ENCODE measurements at places on chromosomes 16 and 17. TPM values are rescaled to one million over a fixed set of nuclear protein-coding genes. Genes with fewer than 3 reads are reported as not detected.

DNA sequence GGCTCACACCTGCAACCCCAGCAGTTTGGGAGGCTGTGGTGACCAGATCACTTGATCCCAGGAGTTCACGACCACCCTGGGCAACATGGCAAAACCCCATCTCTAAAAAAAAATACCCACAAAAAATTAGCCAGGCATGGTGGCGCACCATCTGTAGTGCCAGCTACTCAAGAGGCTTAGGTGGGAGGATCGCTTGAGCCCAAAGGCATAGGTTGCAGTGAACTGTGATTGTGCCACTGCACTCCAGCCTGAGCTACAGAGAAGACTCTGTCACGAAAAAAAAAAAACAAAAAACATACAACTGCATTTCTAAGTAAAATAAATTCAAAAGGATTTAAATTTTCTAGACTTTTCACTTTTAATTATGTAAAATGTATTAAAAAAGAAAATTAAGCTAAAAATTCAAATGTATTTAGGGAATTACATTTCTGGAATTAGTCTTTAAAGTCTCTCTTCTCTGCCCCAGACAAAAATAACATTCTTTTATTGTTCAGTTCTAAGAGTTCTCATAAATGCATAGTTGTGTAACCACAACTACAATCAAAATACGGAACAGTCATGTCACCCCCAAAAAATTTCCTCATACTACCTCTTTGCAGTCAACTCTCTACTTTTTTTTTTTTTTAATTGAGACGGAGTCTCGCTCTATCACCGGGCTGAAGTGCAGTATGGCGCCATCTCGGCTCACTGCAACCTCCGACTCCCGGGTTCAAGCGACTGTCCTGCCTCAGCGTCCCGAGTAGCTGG lies 14.1 kb downstream of the FAM222B start:
- no peak for DNase-seq

DNA sequence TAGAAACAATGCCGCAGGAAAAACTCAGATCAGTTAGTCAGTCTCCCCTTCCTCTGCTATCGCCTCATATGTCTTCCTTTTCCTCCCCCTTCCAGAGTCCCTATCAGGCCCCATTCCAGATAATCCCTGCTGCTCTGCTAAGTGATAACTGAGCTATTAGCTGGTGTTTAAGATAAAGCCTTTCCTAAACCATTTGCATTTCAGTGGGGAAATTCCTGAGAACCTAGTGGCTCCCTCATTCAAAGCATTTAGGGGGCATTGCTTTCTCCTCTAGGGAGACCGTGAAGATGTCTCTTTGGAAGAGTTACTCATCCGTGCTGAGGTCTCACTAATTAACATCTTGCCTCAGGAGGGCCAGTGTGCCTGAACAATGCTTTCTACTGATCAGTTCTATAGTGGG lies 401.6 kb downstream of the NPIPA7 start:
- no peak for DNase-seq

- no peak for DNase-seq
Measured at GRCh38 chr17:45968732-45969131, 30.3 kb upstream of the STH start.

- no peak for DNase-seq
Measured at GRCh38 chr17:13601776-13602551, at the start of gene HS3ST3A1. Gene HS3ST3A1 (minus strand): TSS chr17:13601929. CDS start chr17:13601129, 800 bp downstream.

GRCh38 chr17:16287563-16288027 lies 65.7 kb downstream of the CENPV start:
- no peak for DNase-seq

GRCh38 chr16:19329932-19330331 lies 44.4 kb downstream of the CLEC19A start:
- no peak for DNase-seq

- DNase-seq = no peak
Measured at GRCh38 chr17:29619251-29619650, 3.5 kb downstream of the CORO6 start.

TNFRSF13B gene
- polyA plus RNA-seq = not detected

SP2 gene
- polyA plus RNA-seq = 26.1 TPM

UMOD gene
- 163 TPM for polyA plus RNA-seq
